Stimulated activated CD4-positive, alpha-beta T cell treated with anti-CD3 and anti-CD28 coated beads, Interleukin-2, amount 100 ng/mL, for 4 hours (primary cell): ENCODE measurements at places on chromosomes 11 and 22.

DNA sequence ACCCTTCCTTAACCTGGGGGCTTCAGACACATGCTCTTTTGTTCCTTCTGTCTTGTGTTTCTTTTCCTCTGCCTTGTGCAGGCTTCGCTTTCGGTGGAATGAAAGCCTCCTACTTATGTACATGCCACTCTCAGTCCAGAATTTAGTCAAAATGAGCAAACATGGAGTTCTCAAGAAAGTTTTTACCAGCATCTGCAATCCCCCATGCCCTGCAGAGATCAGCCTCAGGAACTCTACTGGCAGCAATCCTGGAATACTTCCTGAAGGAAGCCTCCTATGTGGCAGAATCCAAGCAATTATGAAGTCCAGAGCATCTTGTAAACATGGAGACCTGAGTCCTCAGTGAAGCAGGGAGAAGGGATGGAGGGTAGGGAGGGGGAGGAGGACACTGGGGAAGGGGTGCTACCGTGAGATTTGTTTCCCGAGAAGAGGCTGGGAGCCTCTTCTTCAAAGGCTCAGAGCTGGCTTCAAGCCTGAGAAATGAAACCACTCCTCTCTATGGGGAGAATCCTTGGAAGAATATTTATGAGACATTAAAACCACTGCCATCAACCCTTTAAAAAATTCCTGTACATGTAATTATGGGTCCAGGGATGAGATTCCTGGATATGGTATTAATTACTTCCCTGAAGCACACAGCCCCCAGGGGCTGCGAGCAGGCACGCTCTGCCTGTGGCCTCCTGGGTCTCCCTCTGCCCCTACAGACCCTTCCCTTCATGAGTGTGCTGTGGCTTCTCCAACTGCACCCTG lies 58.4 kb downstream of the TENM4 start:
- DNase-seq, result no peak

GRCh38 chr11:21289686-21290085 lies 620.3 kb downstream of the NELL1 start:
- no peak for DNase-seq

DNA sequence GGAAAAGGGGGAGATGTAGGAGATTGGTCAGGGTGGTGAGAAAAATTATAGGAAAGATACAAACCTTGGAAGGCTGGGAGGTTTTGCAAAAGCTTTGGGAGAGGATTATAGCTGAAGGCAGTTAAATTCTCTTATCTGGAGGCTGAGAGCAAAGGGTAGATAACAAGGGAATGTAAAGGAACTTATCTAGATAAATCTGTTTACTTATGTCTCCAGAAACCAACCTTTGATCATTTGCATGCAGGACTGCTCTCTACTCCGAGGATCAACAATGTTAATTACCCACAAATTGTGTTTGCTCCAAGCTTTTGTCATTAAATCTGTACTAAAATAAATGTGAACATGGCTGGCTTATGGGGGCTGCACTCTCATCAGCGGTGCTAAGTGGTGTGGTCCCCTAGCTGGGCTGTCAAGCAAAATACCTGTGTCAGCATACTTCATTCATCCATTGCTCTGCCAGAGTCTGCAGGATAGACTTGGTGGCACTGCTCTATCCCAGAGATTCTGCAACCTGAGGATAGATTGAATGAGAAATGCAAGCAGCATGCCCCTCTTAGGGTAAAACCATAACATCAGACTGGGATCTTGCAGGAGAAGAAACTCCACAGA lies 1599.2 kb upstream of the TENM4 start:
- DNase-seq, result no peak

DNA sequence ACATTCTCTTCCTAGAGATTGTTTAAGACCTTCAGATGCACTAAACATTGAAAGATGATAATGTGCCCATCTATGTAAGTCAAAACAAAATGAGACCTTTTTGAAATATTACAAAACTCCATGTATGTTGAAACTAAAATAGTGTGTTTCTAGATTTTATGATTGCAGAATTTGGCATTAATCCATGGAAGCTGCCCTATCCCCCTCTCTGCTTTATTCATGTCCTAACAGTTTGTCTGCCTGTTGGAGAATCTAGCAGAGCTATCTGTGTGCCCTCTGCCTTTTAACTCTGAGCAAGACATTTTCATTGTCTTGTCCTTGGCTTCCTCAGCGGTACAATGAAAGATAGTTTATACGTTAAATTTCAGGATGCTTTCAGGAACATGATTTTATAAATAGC lies 105.5 kb downstream of the FAT3 start:
- DNase-seq, result no peak

DNA sequence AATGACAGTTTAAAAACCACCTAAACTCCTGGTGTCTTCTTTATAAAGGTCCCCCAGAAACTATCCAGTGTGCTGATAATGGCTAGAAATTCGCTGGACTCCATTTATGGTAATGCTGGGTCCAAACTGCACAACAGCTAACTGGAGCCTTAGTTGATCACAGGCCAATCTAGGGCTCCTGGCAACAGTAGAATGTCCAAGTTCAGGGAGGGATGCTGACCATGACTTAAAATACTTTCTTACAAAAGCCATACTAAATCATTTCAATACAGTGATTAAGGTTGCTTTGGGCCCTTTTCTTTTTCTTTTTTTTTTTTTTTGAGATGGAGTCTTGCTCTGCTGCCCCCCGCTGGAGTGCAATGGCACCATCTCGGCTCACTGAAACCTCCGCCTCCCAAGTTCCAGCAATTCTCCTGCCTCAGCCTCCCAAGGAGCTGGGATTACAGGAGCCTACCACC lies 14.5 kb upstream of the GAB2 start:
- DNase-seq, result no peak

GRCh38 chr22:35212009-35212408 lies 45.3 kb upstream of the HMGXB4 start:
- no peak for DNase-seq

DNA sequence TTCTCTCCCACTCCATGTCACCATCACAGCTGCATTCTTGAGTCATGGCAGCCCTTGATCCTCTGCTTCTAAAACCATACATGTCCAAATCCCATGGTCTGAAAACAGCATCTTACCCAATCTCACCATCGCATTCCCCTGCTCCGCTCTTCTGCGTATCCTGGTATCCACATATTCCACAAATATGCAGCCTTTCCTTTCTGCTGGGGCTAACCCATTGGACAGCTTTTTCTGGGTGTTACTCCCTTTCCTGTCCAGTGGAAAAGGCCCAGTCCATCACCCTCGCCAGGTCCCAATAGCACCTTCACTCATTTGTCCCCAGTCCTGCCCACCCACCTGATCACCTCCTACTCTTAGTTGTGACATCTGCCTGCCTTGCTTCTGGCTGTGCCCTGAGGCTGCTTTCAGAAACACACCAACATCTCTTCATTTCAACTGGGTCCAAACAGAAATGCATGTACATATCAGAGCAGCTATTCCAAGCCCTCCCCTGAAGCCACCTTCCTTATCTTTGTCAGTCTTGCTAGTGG lies 237.6 kb upstream of the TBCEL start:
- DNase-seq, result no peak

GRCh38 chr11:75508051-75508561 lies 17.6 kb downstream of the GDPD5 start:
- DNase-seq, result no peak

- DNase-seq, result peak; percentile 2
Measured at GRCh38 chr11:36149538-36150242, 139.5 kb downstream of the COMMD9 start.

- no peak for DNase-seq
Measured at GRCh38 chr22:27888310-27888709, 30.7 kb downstream of the PITPNB start.

DNA sequence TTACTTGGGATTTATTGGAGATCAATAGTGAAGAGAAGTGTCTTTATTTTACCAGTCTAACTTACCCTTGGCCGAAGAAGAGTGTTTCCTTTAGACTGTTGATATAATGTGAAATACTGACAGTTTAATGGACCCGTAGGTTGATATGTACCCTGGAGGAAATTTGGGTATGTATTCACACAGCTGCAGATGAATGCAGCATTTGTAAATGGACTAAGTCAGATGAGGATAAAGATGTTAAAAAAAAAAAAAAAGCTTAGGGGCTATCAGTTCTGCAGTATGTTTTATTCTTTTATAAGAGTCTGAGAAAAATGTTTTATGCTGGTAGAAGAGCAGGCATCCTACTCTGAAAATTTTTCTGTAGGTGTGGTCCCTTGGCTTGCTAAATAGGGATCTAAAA lies 2.7 kb downstream of the REXO2 start:
- no peak for DNase-seq

GRCh38 chr11:1354125-1354938 lies 35.4 kb upstream of the BRSK2 start:
- no peak for DNase-seq

- DNase-seq, result no peak
Measured at GRCh38 chr11:127816962-127817361, 770.4 kb downstream of the ETS1 start.

DNA sequence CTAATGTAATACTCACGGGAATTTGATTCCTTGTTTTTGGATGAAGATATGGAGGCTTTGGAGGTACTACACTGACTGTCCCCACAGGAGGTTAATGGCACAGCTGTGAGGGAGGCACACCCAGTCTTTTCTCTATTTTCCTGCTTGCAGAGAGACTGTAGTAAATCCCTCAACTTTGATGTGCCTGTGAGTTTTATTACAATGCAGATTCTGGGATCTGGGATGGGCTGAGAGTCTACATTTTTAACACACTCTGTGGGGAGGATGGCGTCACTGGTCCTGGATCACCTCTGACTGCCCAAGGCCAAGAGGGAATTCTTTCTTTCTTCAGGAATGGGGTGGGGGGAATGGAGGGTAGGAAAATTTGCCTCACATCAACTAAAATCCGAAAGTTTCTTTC lies 80.2 kb upstream of the NTM start:
- DNase-seq, result no peak

DNA sequence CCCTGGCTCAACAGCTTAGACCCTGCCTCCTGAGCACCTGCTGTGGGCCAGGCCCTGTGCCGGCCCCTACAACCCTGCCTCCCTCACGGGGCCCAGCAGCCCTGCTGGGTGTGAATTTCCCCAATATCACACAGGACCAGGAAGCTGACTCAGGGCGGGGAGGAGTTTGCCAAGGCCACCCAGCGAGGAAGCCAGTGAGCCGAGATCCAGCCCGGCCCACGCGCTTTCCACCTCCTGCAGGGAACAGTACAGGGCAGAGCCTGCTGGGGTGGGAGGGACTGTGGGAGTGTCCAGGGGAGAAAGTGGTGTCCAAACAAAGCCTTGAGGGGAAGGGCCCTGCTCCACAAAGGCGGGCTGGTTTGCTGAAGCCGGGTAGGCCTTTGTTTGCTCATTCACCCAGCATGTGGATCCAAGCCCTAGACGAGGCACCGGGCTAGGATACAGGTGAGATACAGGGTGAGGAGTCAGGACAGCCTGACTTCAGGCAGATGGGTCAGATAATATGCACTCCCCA lies 26.8 kb downstream of the RPL3 start:
- no peak for DNase-seq

DNA sequence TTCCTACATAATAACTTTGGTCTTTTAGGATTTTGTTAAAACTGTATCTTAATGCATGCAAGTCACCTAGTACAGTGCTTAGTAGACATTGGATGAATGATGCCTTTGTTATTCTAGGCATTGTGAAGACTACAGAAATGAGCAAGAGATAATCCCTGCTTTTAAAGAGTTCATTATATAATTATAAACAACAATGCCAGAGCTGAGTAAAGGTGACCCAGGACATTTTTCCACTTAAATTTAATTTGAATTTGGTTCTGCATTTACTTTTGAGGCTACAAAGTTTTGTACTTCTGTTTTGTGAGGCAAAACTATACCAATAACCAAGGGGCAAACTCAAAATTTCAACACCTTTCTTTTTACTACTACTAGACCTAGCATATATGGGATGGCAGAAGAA lies 182.0 kb upstream of the SESN3 start:
- DNase-seq, result no peak

- DNase-seq, result no peak
Measured at GRCh38 chr22:27344546-27344945, 457.0 kb downstream of the MN1 start.

DNA sequence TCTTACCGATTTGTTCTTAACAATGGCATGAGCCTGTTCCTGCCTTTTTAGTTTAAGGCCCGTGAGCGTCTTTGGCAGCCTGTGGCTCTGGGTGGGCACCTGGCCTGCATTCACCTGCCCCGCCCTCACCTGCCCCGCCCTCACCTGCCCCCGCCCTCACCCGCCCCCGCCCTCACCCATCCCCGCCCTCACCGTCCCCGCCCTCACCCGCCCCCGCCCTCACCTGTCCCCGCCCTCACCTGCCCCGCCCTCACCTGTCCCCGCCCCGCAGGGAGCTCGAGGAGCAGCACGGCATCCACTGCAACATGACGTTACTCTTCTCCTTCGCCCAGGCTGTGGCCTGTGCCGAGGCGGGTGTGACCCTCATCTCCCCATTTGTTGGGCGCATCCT lies 14.2 kb downstream of the GATD1 start:
- DNase-seq, result no peak

DNA sequence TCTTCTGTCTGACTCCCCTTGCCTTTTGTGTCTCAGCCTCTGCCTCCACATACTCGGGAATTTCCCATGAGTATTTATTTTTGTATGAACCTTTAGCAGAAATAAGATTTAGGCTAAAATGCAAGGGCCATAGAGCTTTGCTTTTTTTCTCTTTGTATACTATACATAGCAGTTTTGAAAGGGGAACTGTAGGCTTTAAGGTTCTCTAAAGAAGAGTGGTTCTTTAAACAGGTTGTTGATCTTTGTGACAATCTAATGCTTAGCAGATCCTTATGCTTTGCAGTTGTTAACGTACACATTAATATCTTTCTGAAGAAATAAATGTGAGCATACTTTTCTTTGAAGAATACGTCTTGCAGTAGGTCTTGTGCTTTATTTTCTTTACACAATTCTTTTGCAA lies 35.0 kb downstream of the TBCEL start:
- no peak for DNase-seq

- DNase-seq, result peak; percentile 57
Measured at GRCh38 chr11:86456075-86456939, 81.6 kb downstream of the CCDC81 start.

- DNase-seq, result no peak
Measured at GRCh38 chr11:80727315-80727714, 1286.5 kb upstream of the TENM4 start.

- DNase-seq, result no peak
Measured at GRCh38 chr11:94303966-94304958, at the start of gene IZUMO1R. Gene IZUMO1R (plus strand): TSS chr11:94304580. CDS start chr11:94305637, 1,057 bp downstream.
